ENCODE measurements at places on chromosomes 2 and 18. TPM values are rescaled to one million over a fixed set of nuclear protein-coding genes. Genes with fewer than 3 reads are reported as not detected.

The TUBA4B gene
- total RNA-seq: not detected

The CABYR gene
- 0.84 TPM for total RNA-seq

The FTCDNL1 gene
- total RNA-seq: 1.7 TPM

The C1QL2 gene
- total RNA-seq: not detected

The IL36A gene
- not detected for total RNA-seq

The ACTR3 gene
- 184 TPM for total RNA-seq

The SFXN5 gene
- total RNA-seq: 8.9 TPM

The CCBE1 gene
- under 0.01 TPM for total RNA-seq

The DPY30 gene
- total RNA-seq: 9.3 TPM

The TMEM200C gene
- total RNA-seq: under 0.01 TPM

The CNDP2 gene
- total RNA-seq: 36.9 TPM

The DGUOK gene
- total RNA-seq: 33.6 TPM

The DHRS9 gene
- 0.42 TPM for total RNA-seq

The ANKRD62 gene
- not detected for total RNA-seq

The NT5DC4 gene
- not detected for total RNA-seq

The SH3RF3 gene
- 2.2 TPM for total RNA-seq

The AOX1 gene
- not detected for total RNA-seq

The RNF152 gene
- total RNA-seq: 0.73 TPM

The KIF5C gene
- 4.4 TPM for total RNA-seq

The CAPN14 gene
- 0.21 TPM for total RNA-seq

The GAD1 gene
- not detected for total RNA-seq

The HSPD1 gene
- 90.6 TPM for total RNA-seq

The DQX1 gene
- not detected for total RNA-seq

The CHST10 gene
- 6.0 TPM for total RNA-seq

The MALL gene
- total RNA-seq: 0.21 TPM

The ITSN2 gene
- 102 TPM for total RNA-seq

The ALPP gene
- total RNA-seq: not detected

The CLEC4F gene
- 0.21 TPM for total RNA-seq

The NEURL3 gene
- 0.52 TPM for total RNA-seq

The SLC35F5 gene
- total RNA-seq: 37.8 TPM

The C1GALT1C1L gene
- not detected for total RNA-seq

The CEP76 gene
- 9.6 TPM for total RNA-seq

The TOGARAM2 gene
- 0.73 TPM for total RNA-seq

The PRPF40A gene
- 230 TPM for total RNA-seq

The PHOSPHO2 gene
- total RNA-seq: 3.6 TPM

The ARL4C gene
- 144 TPM for total RNA-seq

The VWA3B gene
- not detected for total RNA-seq

The PROM2 gene
- 0.31 TPM for total RNA-seq

The CCDC148 gene
- total RNA-seq: 0.42 TPM

The GRP gene
- 0.52 TPM for total RNA-seq

The LCT gene
- total RNA-seq: 0.10 TPM

The ZBTB7C gene
- total RNA-seq: not detected

The FMNL2 gene
- total RNA-seq: 1.2 TPM

The MGAT4A gene
- total RNA-seq: 207 TPM

The CCDC121 gene
- 0.84 TPM for total RNA-seq

The ANTXR1 gene
- under 0.01 TPM for total RNA-seq

The EMILIN1 gene
- 0.63 TPM for total RNA-seq

The CD302 gene
- total RNA-seq: 64.3 TPM

The ZNF396 gene
- total RNA-seq: 0.52 TPM

The XDH gene
- total RNA-seq: not detected

The DTNA gene
- total RNA-seq: 0.31 TPM

The ANKAR gene
- 13.9 TPM for total RNA-seq

The C2orf66 gene
- not detected for total RNA-seq

The KIF3C gene
- total RNA-seq: 1.7 TPM

Data from mononuclear cell (primary cell).